ENCODE measurements at places on chromosomes 16 and 17. TPM values are rescaled to one million over a fixed set of nuclear protein-coding genes. Genes with fewer than 3 reads are reported as not detected.

- no peak for DNase-seq
These were observed 7.4 kb downstream of the CDC42EP4 start for GRCh38 chr17:73304438-73304837.

GRCh38 chr17:82915757-82916027, 75.9 kb upstream of the ZNF750 start:
- DNase-seq, result no peak

GRCh38 chr17:62822080-62822904, 14.2 kb upstream of the MARCHF10 start:
- no peak for DNase-seq

PMP22 gene
- 23.4 TPM for polyA plus RNA-seq

RGS9 gene
- polyA plus RNA-seq, result 0.93 TPM

All from mammary epithelial cell (primary cell).